Endothelial cell of umbilical vein (primary cell): ENCODE measurements at places on chromosomes 7 and 10. TPM values are rescaled to one million over a fixed set of nuclear protein-coding genes. Genes with fewer than 3 reads are reported as not detected.

DNA sequence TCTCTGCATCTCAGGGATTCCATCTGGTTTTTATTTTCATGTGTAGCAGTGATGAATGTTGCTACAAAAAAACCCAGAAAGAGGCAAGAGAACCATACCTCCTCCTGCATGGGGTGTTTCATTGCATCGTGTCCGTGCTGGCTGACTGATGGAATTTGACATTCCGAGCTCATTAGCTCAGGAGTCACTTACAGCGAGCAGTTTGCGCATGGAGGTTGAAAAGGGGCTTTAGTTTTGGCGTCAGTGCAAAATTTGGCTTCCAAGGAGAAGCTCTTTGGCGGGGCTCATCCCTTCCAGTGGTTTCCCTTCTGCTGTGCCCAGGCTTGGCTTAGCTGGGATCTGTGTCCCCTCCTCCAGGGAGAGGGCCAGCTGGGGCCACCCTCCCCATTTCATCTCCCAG is 25.8 kb downstream of the EMX2 start:
- no peaks in the 10 kb centered on the region for H3K27me3 ChIP-seq
- no peaks in the 10 kb centered on the region for H3K36me3 ChIP-seq
- no peak overlapping the region for H3K4me3 ChIP-seq
- H3K27ac ChIP-seq: no peak overlapping the region
- DNase-seq: no peak

- no peak overlapping the region for H3K27ac ChIP-seq
- no peak overlapping the region for H3K4me3 ChIP-seq
- H3K4me1 ChIP-seq: peaks cover 29% of the 10 kb centered on the region
- H3K27me3 ChIP-seq: no peaks in the 10 kb centered on the region
Observed at GRCh38 chr10:15367296-15368085, 3.6 kb downstream of the FAM171A1 start.

Gene DYNC1I1
- total RNA-seq: 3.3 and 3.6 TPM in 2 replicates

GRCh38 chr7:93902777-93903423 is 3.5 kb upstream of the GNGT1 start:
- H3K27me3 ChIP-seq: peaks cover 12% of the 10 kb centered on the region
- DNase-seq: peak; percentile 83
- no peak overlapping the region for H3K27ac ChIP-seq
- H3K36me3 ChIP-seq: no peaks in the 10 kb centered on the region
- peaks cover 7% of the 10 kb centered on the region for H3K4me1 ChIP-seq

- H3K4me1 ChIP-seq: no peaks in the 10 kb centered on the region
- no peaks in the 10 kb centered on the region for H3K36me3 ChIP-seq
- DNase-seq: no peak
- H3K4me3 ChIP-seq: no peak overlapping the region
- H3K27me3 ChIP-seq: no peaks in the 10 kb centered on the region
- no peak overlapping the region for H3K27ac ChIP-seq
Observed at GRCh38 chr7:3282457-3282856, 18.6 kb upstream of the SDK1 start.

DNA sequence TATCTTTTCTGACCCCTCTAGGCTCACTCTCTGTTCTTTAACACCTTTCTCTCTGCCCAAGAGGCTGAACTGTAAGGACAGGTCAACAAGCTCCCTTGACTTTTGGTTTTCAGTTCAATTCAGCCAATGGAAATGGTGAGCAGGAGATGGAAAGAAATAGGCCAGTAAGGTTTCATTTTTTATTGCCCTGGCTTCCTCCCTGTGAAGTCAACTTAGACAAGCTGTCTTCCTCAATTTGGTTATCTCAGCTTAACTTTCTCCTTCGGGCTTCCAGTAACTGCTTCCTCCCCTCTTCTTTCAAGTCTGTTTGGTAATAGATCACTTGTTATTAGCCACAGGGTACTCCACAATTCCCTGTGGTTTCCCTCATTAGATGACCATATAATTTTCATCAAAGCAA is 19.7 kb downstream of the LIPK start:
- H3K27me3 ChIP-seq: peaks cover 3% of the 10 kb centered on the region
- DNase-seq: no peak

Gene AKR1C2
- total RNA-seq: 0.16 and 1.7 TPM in 2 replicates

Gene KNDC1
- total RNA-seq: not detected in 2 replicates

GRCh38 chr7:28297801-28298459 is 114.4 kb upstream of the CREB5 start:
- DNase-seq: no peak
- no peak overlapping the region for H3K27ac ChIP-seq
- H3K4me1 ChIP-seq: no peaks in the 10 kb centered on the region
- H3K36me3 ChIP-seq: no peaks in the 10 kb centered on the region
- H3K27me3 ChIP-seq: peaks cover 2% of the 10 kb centered on the region
- H3K4me3 ChIP-seq: no peak overlapping the region
